ENCODE measurements at places on chromosomes 16 and 17.
A peak's percentile ranks its signal among the peaks of the same experiment; 100 is the strongest.

GRCh38 chr17:7260651-7261378 is 1.5 kb downstream of the CLDN7 start:
- DNase-seq: no peak

GRCh38 chr17:37432671-37433070 is 26.0 kb downstream of the TADA2A start:
- no peak for DNase-seq

DNA sequence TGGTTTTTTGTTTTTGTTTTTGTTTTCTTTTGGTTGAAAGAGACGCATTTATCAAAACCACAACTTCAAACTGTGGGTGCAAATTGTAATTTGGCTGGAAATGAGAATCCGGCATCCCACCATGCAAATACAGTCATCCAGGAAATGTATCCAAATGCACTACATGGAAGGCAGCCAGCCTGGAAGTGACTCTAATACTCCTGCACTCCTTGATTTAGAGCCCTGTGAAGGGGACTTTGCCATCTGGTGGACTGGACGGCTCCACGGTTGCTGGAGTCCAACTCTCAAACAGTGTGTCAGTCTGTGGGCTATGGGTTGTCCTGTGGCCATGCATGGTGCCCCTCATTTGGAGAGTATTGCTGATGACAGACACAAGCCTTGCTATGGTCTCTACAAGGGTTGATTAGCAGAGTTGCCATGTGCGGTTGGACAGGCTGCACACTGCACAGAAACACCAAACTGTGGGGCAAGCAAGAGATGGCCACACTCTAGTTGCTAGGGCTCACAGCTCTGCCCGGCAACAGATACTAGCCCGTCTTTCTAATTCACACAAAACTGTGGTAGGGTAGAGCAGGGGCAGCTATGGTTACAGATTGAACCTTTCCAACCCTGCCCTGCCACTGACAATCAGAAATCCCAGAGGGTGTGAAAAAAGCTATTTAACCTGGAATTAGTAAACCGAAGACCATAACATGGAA is 62.4 kb downstream of the VAT1L start:
- no peak for DNase-seq

DNA sequence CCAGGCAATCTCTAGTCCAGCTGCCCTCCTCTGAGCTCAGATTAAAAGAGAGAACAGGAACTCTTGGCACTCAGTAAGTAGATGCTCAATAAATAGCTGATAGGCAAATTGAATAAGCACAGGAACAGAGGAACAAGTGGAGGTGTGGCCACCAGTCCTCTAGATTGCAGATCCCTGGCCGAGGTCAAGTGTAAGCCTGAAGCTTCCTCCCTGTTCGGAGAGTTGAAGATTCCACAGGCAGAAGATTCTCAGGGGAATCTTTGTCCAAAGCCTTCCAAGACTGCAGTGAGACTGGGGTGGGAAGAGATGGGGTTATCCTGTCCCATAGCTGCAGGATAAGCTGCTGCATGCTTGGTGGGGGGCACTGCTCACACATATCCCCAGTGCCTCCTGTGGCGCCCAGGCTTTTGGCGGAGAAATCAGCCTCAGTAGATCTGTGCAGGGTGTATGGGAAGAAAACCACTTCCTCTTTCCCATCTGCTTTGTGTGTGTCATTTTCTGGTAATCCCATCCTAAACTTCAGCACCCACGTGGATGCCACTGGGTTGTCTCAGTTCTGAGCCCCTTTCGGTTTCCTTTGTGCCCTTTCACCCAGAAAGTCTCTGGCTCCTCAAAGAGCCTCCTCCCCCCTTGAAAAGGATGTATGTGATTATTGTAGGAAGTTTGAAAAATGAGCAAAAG is 12.1 kb downstream of the CD300A start:
- DNase-seq: peak; percentile 39

DNA sequence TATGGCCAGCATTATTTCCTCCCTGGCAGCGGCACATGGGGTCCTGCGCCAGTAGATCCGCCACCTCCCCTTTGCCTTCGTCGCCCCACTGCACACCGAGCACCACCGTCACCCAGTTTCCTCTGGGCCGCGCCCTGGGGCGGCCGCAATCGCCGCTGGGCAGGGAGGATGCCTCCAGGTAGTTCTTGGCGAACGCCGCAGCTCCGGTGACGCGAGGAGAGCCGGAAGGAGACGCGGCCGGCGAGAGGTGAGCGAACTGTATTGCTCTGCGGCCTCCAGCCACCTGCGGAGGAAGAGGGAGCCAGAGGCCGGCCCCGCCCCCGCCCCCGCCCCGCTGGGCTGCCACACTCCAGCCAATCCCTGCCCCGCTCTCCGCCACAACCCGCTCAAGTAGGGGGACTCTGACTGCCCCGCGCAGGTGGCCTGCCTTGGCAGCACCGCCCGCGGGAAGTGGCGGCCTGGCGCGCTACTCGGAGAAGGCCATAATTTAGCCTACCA is 11.8 kb upstream of the SLFN13 start:
- peak; percentile 3 for DNase-seq

DNA sequence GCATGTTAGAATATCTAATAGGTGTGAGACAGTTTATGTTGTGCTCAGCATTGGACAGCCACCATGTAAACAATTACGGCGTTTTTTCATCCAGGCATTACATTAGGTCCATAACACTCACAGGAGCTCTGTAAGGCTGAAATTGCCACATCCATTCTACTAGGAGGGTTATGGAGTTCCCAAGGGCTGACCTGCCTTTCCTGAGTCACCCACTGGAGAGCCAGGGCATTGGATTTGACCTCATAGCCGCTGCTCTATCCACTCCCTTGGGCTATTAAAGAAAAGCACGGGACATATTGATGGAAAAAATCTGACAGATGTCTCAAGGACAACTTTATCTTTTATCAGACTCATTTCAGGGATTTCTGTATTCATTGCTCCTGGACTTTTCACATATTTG is 306.3 kb upstream of the HSBP1 start:
- no peak for DNase-seq

DNA sequence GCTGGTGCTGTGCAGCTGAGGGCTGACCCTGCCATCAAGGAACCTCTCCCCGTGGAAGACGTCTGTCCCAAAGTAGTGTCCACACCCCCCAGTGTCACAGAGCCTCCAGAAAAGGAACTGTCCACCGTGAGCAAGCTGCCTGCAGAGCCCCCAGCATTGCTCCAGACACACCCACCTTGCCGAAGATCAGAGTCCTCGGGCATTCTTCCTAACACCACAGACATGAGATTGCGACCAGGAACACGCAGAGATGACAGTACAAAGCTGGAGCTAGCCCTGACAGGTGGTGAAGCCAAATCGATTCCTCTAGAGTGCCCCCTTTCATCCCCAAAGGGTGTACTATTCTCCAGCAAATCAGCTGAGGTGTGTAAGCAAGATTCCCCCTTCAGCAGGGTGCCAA is 20.5 kb downstream of the AKAP1 start:
- DNase-seq: no peak

GRCh38 chr17:44282264-44282663 is 14.3 kb upstream of the SLC4A1 start:
- no peak for DNase-seq

GRCh38 chr16:81646561-81646960 is 132.5 kb upstream of the PLCG2 start:
- DNase-seq: no peak

DNA sequence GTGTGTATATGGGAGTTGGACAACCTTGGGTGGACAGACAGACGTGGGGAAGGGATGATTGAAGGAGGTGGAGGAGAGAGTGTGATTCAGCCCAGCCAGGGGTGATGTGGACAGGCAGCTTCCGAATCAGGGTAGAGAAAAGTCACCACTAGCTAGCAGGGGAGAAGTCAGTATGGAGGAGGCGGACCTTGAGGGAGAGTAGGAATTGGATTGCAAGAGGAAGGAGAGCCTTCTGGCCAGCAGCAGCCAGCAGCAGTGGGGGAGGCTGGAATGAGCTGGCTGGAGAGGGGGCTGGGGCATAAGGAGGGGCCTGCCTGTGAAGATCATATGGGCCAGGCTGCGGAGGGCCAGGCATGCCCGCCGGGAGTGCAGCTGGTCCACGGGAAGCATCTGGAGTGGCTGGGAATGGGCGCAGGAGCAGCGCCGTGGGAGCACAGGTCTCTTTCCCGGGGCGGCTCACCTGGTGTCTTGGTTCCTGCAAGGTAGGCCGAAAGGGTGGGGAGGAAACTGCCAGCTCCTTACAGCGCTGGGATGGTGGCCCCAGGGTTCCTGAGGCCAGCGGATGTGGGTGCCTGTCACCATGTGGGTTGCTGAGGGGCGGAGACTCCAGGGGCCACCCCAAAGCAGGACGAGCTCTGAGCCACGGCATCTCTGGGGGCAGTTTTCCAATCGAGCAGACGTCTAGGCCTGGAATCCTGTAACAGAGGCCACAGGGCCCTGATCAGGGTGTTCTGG is 235.3 kb downstream of the SEC14L1 start:
- peak; percentile 36 for DNase-seq

GRCh38 chr17:36947922-36948716 is 635 bp upstream of the AATF start:
- DNase-seq: no peak

DNA sequence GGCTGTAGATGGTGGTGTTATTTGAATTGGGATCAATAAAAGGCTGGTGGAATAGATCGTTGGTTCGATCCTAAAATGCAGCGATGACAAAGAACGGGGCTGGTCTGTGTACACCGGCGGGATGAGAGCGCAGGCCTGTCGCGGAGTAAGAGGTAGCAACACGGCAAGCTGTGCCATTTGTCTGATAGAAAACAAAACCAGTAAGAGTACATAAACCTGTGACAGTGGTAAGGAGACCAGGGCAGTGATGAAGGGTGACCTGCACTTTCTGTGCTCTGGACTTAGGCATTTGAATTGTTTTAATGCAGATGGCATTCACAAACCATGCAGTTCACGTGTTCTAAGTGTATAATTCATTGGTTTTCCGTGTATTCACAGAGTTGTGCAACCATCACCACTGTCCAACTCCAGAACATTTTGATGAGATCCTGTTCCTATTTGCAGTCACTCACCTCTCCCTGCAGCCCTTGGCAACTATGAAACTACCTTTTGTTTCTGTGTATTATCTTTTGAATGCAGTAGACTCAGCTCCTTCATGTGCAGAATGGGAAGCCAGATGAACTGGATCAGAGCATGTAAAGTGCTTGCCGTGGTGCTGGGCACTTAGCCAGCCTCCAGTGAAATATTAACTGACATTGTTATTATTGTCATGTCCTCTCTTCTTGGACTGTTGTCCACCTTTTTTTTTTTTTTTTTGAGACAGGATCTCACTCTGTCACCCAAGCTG is 286.1 kb downstream of the SNX29 start:
- no peak for DNase-seq

GRCh38 chr17:1960545-1960912 is 64.6 kb downstream of the RTN4RL1 start:
- DNase-seq: no peak

- DNase-seq: no peak
These were observed 73.7 kb downstream of the CRISPLD2 start for GRCh38 chr16:84893467-84893848.

DNA sequence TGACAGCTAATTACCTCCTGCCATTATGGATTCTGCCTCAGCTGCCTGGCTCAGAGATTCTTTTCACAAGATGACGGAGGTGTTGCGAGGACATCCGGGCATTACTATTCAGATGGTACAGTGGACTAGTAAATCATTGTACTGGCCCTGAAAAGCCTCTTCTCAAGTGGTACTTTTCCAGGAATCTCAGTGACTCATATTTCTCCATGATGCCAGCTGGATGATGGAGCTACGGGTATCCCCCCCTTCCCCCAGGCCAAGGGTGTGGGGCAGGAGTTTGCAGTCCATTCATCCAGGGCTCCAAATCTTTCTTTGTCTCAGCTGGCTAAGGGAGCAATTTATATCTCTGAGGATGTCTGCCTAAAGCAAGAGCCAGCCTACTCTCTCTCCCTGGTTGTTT is 107.7 kb upstream of the GPR139 start:
- no peak for DNase-seq

GRCh38 chr16:14015033-14015432 is 56.1 kb upstream of the MRTFB start:
- DNase-seq: no peak

- DNase-seq: no peak
These were observed 22.0 kb upstream of the GINS2 start for GRCh38 chr16:85710732-85711131.

DNA sequence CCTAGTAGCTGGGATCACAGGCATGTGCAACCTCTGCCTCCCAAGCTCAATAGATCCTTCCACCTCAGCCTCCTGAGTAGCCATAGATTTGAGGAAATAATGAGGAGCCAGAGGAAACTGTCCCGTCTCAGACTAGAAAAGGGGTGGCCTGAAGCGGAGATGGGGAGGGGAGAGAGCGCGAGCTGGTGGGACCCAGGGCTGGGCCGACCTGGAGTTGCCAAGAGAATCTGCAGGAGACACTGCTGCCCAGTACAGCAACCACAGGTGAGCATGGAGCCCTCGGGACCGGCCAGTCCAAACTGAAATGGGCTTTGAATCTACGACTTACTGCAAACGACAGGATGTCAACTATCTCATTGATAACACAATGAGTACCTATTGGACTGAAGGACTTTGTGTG is 24.3 kb downstream of the CD300A start:
- no peak for DNase-seq

DNA sequence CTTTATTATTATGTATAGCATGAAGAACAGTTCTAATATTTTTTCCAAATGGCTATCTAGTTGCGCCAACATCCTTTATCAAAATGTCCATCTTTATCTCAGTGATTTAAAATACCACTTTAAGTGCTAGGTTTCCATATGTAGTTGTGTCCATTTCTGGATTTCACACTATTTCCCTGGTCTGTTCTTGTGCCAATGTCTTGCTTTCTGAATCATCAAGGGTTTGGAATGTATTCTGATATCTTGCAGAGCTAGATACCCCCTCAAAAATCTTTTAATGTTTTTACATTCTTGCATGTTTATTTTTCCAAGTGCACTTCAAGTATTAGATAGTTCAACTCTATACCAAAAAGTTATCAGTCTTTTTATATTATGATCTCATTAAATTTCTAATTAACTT is 14.3 kb downstream of the MBTD1 start:
- DNase-seq: no peak

DNA sequence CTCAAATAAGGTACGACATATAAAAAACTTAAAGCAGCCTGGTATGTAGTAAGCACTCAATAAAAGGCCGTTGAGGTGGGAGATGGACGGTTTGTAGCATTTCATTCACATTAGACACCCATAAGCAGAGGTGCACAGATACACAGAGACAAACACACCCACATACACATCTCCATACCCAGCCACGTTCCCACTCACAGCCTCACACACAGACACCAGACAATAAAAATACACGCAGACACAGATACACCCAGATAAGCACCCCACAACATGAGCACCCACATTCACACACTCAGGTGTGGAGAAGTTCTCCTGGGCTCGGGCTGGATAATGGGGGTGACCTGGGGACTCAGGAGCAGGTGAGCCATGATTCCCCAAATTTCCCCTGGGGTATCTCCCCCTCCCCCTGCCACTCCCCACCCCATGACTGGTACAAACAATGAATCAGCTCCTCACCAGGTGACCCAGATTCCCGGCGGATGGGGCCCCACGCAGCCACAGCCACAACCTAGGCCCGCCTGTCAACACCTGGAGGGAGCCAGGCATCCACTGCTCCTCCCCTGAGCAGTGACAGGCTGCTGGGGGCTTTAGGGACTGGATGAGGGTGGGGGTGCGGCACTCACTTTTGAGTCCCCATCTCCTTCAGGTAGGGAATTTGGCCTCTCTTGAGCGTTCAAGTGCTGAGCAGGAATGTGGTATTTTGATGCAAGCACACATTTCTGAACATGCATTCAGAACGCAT is 2.7 kb downstream of the DLX3 start:
- no peak for DNase-seq

Measured in stimulated activated CD4-positive, alpha-beta T cell treated with anti-CD3 and anti-CD28 coated beads, Interleukin-2, amount 100 ng/mL, for 4 hours (primary cell).